Lower lobe of right lung (tissue), 2 donors: ENCODE measurements at places on chromosomes 4 and X. TPM values are rescaled to one million over a fixed set of nuclear protein-coding genes. Genes with fewer than 3 reads are reported as not detected.

Gene ZMAT1
- 10.0 TPM for total RNA-seq

Gene RAB41
- total RNA-seq = not detected

Gene SPANXD
- not detected for total RNA-seq

GRCh38 chr4:5967783-5968182 is 50.4 kb downstream of the C4orf50 start:
- DNase-seq = no peak

DNA sequence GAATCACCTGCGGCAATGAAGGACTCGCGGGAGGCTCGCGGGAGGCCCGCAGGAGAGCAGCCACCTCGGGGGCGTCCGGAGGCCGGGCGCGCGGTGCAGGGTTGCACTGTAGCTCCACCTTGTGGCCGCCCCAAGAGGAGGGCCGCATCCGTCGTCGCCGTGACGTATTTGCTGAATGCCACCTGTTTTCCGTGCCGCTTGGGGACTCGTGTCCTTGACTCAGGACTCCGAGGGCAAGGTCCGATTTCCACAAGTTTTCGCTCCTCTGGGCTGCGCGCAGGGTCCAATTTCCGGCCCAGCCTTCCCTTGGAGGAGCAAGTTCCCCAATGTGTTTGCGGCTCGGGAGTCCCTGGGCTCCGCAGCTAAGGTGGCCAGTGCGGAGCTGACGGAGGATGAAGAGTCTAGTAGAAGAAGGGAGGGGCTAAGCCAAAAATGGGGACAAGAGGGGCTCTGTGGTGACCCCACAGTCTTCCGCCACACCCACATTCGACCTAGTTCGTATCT is 10.7 kb upstream of the DLG3 start:
- DNase-seq = peak; percentile 82
